Spleen (tissue), 13 donors: ENCODE measurements at places on chromosomes 11 and 22.

DNA sequence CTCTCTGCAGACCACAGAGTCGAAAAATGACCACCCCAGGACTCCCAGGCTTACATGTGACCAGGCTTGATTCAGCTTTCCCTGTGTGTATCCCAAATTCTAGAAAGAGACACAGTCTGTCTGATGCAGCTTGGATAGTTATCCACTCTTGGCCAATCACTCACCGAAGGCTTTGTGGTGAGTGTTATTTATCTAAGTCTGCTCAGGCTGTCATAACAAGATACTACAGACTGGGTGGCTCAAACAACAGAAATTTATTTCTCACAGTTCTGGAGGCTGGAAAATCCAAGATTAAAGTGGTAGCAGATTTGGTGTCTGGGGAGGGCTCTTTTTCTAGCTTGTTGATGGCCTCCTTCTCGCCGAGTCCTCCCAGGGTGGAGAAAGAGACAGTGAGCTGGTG is 63.2 kb downstream of the ZBTB16 start:
- DNase-seq = no peak

DNA sequence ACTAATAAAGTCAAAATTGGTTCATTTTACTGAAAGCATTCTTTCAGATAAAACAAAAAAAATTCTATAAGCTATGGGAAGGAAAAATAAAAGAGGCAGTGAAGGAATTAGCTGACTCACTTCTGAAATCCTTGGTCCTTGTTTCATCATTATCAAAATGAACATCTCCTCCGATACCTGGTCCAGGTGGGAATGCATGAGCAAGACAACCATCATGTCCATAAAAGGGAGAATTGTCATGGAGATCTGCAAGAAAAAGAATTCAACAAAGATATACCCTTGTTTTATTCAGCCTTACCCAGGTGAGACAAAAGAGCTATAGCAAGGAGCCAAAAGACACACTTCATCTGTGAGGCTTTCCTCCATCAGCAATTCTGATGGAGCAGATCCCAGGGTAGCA is 27.2 kb downstream of the MMP10 start:
- no peak for DNase-seq

- no peak for DNase-seq
Measured at GRCh38 chr11:114774599-114775361, 96.5 kb downstream of the NXPE2 start.

GRCh38 chr11:77440678-77441077 is 33.2 kb downstream of the PAK1 start:
- DNase-seq = no peak

GRCh38 chr11:101835506-101836063 is 79.2 kb upstream of the CEP126 start:
- DNase-seq = no peak

GRCh38 chr11:25742800-25743199 is 589.1 kb upstream of the ANO3 start:
- DNase-seq = no peak

DNA sequence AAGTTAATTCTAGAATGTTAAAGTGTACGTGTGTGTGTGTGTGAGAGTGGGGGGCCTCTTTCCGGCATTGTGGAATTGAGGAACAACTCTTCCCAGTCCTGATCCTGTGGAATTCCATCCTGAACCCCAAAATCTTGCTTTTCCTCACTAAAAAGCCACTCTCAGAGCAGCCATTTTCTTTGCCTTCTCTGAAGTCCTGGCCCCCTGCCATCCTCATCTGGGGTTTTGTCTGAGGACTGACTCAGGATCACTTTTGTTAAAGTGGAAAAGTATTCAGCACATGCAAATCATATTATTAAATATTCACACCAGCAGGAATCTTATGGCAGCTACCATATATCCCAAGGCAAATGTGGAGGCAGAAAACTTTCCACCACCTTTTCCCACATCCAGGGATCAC is 3.8 kb downstream of the SCN4B start:
- no peak for DNase-seq

DNA sequence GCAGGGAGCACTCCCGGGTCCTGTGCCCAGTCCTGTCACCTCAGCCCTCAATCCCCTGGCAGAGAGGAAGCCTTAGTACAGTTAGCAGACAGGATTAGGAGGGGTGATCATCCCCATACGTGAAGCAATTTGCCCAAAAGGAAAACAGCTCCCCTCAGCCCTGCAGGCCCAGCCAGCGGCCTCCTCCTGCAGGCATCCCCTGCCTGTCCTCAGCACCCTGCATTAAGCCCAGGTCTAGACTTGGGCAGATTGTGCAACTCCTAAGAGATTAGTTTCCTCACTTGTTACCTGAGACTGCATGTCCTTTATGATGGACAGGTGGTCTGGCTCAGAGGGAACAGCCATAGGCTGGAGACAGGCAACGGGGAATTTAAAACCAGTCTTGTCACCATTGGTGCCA is 95.5 kb upstream of the TMEM45B start:
- DNase-seq = no peak

DNA sequence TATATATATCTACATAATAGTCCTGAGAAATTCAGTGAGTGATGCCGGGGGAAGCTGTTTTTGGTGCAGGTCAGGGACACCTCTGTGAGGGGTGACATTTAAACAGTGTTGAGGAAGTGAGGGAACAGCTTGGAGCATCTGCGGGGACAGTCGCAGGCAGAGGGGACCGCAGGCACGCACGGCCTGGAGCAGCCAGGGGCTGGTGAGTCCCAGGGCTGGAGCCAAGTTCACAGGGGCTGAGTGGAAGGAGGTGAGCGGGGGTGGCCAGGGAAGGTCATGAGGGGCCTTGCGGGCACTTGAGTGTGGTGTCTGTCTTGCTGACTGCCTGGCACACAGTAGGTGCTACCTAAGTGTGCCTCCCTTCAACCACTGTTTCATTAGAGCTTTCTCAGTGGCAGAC is 65.4 kb downstream of the TSPAN18 start:
- DNase-seq = peak; percentile 29

- DNase-seq = no peak
Measured at GRCh38 chr11:79363861-79364378, 76.9 kb downstream of the TENM4 start.

DNA sequence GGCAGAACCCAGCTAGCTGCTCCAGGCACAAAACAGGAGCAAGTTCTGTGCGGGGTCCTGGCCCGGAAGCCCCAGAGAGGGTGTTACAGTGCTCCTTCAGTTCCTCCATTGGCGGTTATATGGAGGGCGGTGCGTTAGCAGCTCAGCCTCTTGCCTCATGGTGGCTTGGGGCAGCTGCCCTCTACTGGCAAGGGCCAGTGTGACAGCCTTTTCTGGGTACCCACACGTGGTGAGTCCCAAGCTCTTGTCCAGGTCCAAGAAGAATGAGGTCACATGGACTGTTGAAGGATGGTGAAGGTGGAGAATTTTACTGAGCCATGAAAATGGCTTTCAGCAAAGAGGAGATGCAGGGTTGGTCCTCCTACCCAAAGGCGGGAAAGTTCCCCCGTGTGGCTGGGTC is 100.5 kb downstream of the WT1 start:
- no peak for DNase-seq

- no peak for DNase-seq
Measured at GRCh38 chr11:22343371-22344032, 5.3 kb downstream of the SLC17A6 start.

GRCh38 chr22:22194931-22195264 is 49.7 kb upstream of the VPREB1 start:
- DNase-seq = no peak

GRCh38 chr22:36334081-36334820 is 53.5 kb downstream of the MYH9 start:
- DNase-seq = peak; percentile 88

GRCh38 chr11:5727691-5728090 is 8.6 kb upstream of the OR56B1 start:
- no peak for DNase-seq

DNA sequence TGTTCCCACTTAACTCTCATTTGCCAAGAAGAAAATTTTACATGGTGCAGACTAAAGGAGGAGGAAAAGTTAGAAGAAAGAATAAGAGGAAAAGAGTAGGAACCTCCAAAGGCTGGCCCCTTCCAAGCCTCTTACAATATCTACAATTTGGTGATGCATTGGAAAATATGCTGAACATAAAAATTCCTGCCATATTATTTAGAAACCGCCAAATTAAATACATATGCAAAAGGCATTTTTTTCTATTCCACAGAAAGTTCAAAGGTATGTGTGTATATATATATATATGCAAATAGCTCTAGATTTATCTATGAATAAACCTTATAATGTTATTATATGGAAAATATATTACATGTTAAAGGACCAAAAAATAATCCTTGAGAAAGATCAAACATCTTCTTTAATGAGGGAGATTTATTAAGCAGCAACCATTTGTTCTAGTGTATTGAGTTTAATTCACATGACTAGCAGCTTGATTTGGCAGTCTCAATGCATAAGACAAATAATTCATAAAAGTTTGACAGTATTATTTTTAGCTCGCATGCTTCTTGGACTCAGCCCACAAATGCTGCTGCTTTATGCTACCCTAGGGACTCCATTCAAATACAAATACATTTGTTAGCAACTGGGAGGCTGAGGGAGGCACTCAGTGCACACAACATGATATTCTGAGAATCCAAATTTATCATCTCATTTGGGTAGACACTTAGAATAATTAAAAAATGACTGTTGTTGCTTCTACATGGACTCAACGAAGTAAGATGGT is 184.9 kb downstream of the SBF2 start:
- DNase-seq = no peak

GRCh38 chr11:64834723-64835615 is 9.5 kb downstream of the CDC42BPG start:
- DNase-seq = no peak

DNA sequence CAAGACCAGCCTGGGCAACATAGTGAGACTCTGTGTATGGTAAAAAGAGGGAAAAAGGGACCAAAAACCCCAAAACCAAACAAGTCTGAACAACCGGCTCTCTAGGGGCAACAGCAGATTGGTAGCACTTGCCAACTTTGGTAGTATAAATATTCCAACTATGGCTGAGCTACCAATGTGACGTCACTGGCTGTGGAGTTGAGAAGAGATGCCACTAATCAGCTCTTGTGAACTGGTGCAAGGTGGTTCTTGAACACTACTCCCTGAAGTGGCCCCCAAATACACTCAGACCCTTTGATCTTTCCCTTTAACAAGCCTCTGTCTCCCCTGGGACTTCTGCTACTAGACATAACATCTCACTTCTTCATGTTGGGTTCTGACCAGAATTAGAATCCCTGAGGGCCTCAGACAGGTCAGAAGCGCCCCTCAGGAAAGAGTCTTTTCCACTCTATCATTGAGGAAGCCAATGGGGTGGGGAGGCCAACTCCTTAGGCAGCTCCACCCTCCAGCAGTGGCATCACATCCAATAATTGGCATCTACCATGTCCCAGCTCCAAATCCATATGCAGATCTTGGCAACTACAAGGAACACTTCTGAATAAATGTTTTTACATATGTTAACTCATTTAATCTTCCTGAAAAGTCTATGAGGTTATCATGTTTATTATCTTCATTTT is 49.2 kb downstream of the RPL27A start:
- no peak for DNase-seq

DNA sequence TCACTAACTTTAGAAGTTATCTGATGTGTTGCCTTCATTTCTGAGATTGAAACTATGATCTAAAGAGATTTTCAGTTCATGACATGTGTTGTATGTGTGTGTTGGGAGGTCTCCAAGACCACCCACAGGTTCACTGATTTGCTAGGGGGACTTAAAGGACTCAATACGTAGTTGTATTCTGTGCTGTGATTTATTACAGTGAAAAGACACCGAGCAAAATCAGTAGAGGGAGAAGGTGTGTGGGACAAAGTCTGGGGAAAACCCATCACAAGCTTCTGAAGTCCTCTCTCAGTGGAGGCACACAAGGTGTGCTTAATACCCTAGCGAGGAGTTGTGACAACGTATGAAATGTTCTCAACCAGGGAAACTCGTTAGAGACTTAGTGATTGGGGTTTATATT is 35.6 kb downstream of the RNF169 start:
- no peak for DNase-seq

- no peak for DNase-seq
Measured at GRCh38 chr11:105878510-105878909, 143.5 kb downstream of the MSANTD4 start.

DNA sequence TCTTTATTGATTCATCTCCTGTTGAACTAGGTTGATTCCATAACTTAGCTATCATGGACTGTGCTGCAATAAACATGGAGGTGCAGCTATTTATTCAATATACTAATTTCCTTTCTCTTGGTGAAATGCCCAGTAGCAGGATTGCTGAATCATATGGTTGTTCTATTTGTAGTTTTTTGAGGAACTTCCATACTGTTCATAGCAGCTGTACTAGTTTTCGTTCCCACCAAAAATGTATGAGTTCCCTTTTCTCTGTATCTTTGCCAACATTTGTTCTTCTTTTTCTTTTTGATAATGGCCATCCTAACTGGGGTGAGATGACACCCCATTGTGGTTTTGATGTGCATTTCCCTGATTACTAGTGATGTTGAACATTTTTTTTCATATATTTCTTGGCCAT is 87.2 kb upstream of the NAV2 start:
- no peak for DNase-seq

GRCh38 chr11:65338676-65339075 is 5.0 kb downstream of the DPF2 start:
- no peak for DNase-seq

DNA sequence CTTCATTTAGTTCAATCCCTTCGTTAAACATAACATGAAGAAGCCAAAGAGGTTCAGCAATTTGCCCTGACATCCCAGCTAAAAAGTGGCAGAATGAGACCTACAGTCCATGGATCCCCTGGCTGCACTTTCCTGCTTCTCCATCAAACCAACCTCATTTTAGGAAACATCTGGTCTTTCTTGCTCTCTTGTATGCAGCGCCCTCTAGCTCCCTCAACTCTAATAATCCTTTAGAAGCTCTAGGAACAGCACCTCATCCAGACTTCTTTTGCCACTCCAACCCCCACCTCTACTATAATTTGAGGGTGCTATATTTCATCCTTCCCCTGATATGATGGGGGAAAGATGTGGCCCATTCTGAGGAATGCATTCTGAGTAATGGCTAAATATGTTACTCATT is 7.4 kb downstream of the CNTF start:
- no peak for DNase-seq

GRCh38 chr11:128437136-128437535 is 150.2 kb downstream of the ETS1 start:
- DNase-seq = no peak
